Spleen (tissue), 13 donors: ENCODE measurements at places on chromosomes 11 and 22. TPM values are rescaled to one million over a fixed set of nuclear protein-coding genes. Genes with fewer than 3 reads are reported as not detected.

DNA sequence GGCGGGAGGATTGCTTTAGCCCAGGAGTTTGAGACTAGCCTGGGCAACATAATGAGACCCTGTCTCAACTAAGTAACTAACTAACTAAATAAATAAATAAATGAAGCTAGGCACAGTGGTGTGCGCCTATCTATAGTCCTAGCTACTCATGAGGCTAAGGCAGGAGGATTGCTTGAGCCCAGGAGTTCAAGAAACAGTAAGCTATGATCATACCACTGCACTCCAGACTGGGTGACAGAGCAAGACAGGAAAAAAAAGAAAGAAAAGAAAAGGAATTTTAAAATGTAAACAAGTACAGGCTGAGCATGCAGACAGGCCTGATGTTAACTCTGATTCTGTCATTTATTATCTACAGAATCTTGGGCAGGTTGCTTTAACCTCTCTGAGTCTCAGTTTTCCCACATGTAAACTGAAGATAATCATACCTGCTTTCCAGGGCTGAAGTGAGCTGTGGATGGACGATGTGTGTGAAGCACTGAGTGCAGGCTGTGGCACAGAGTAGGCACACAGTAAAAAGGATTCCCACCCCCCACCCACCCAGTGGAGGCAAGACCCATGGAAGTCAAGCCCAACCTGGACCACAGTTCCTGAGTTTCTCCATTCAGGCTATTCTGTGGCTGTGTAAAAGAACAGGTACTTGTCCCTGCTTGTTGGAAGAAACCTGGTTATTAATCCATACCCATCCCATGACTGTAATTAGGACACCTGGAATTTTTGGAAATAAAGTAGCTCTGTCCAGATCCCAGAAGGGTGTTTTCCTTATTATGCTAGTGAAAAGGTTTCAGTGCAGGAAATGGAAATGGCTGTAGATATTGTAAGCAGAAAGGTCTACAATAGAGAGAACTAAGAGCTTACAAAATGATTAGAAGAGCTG lies 18.7 kb upstream of the SCUBE2 start:
- H3K36me3 ChIP-seq = no peaks in the 10 kb centered on the region
- H3K4me3 ChIP-seq = no peak overlapping the region
- H3K4me1 ChIP-seq = no peaks in the 10 kb centered on the region
- no peak for DNase-seq
- no peak overlapping the region for H3K27ac ChIP-seq
- no peaks in the 10 kb centered on the region for H3K27me3 ChIP-seq

DNA sequence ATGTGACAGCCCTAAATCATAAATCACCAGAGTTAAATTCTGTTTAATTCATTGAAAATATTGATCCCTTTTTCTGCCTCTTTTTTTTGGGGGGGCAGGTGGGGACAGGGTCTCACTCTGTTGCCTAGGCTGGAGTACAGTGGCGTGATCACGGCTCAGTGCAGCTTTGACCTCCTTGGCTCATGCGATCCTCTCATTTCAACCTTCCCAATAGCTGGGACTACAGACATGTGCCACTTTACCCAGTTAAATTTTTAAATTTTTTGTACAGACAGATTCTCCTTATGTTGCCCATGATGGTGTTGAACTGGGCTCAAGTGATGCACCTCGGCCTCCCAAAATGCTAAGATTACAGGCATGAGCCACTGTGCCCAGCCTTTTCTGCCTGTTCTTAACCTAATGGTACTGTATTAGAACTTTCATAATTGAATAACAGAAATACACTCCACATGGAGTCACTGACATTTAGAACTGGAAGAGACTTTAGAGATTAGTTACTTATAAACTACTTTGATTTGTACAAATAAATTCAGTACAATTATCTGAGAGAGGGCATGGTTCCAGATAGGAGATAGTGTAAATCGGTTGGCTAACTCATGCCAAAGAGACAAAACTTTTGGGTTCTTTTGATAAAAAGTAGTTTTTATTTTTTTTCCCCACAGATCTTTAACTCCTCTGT lies 76.4 kb upstream of the PRODH start:
- no peak for DNase-seq
- no peaks in the 10 kb centered on the region for H3K4me1 ChIP-seq
- no peaks in the 10 kb centered on the region for H3K36me3 ChIP-seq
- no peak overlapping the region for H3K27ac ChIP-seq
- no peaks in the 10 kb centered on the region for H3K27me3 ChIP-seq

GRCh38 chr11:47881145-47881544 lies 33.0 kb upstream of the NUP160 start:
- H3K4me1 ChIP-seq = peaks cover 4% of the 10 kb centered on the region
- H3K27me3 ChIP-seq = no peaks in the 10 kb centered on the region
- DNase-seq = peak; percentile 70
- H3K27ac ChIP-seq = no peak overlapping the region

OR51E2 gene
- not detected for total RNA-seq

LIF gene
- not detected for total RNA-seq

MS4A1 gene
- total RNA-seq = 237 TPM

GRCh38 chr22:39818094-39818493 lies 75.5 kb downstream of the ENTHD1 start:
- peaks cover 4% of the 10 kb centered on the region for H3K4me1 ChIP-seq
- no peak overlapping the region for H3K4me3 ChIP-seq
- H3K27ac ChIP-seq = no peak overlapping the region

DNA sequence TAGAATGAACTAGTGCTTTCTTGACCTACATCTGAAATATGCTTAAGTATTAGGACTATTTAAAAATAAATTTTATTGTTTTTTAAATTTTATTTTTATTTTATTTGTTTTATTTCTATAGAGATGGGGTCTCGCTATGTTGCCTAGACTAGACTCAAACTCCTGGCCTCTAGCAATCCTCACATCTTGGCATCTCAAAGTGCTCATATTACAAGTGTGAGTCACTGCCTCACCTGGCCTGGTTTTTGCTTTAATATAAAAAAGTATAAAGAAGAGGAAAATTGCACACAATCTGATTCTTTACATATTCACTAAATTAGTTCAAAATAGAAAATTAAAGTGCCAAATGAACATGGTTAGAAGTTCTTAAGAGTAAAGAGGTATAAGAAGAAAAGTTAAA lies 37.5 kb downstream of the HEPHL1 start:
- no peaks in the 10 kb centered on the region for H3K36me3 ChIP-seq
- no peak overlapping the region for H3K27ac ChIP-seq
- no peaks in the 10 kb centered on the region for H3K27me3 ChIP-seq
- no peaks in the 10 kb centered on the region for H3K4me1 ChIP-seq
- no peak overlapping the region for H3K4me3 ChIP-seq
- no peak for DNase-seq

SWAP70 gene
- total RNA-seq = 111 TPM

DNA sequence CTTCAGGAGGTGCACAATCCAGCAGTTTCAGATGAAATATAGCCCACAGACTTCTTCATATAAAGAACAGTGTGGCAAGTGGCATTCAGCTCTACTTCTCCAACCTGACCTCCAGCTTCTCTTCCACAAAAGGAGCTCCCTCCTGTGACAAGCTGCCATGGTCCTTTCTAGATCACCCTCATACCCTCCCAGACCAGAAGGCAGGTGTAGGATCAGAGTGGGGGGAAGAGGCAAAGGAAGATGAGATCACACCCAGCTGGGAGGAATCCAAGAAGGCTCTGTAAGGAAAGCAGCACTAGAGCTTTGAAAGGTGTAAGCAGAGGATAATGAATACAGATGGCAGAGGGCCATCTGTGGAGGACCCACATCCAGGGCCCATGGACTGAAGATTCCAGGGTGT lies 7.6 kb downstream of the CLPB start:
- no peak overlapping the region for H3K27ac ChIP-seq
- DNase-seq = no peak
- H3K4me3 ChIP-seq = no peak overlapping the region
- H3K36me3 ChIP-seq = no peaks in the 10 kb centered on the region
- H3K27me3 ChIP-seq = no peaks in the 10 kb centered on the region

- H3K27ac ChIP-seq = no peak overlapping the region
- no peaks in the 10 kb centered on the region for H3K36me3 ChIP-seq
- H3K4me3 ChIP-seq = no peak overlapping the region
- peaks cover 4% of the 10 kb centered on the region for H3K4me1 ChIP-seq
- no peak for DNase-seq
These were observed 253.2 kb downstream of the LARGE1 start for GRCh38 chr22:33666961-33667619.

GRCh38 chr22:46391486-46392136 lies 56.1 kb downstream of the TRMU start:
- H3K4me1 ChIP-seq = no peaks in the 10 kb centered on the region
- H3K36me3 ChIP-seq = no peaks in the 10 kb centered on the region
- no peak overlapping the region for H3K27ac ChIP-seq
- no peaks in the 10 kb centered on the region for H3K27me3 ChIP-seq

SOX6 gene
- total RNA-seq = 4.9 TPM

VPREB1 gene
- total RNA-seq = not detected

DNA sequence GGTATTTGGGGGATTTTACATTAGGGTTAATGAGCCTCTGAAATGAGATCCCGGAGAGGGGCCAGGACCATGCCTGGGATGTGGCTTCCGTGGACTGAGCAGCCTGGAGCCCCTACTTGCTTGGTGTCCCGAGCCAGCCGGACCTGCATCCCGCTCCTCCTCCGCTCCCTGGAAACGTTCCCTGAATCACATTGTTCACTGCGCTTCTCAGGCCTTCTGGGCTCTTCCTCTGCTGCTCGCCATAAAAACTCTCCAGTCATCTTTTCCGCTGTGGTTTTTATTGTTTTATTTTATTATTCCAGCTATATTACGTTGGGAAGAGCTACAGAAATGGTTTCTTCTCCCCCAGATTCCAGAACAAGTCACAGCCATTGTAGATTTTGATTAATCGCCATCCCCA lies 13.3 kb upstream of the KCNQ1OT1 start:
- no peaks in the 10 kb centered on the region for H3K27me3 ChIP-seq
- peaks cover 8% of the 10 kb centered on the region for H3K36me3 ChIP-seq
- H3K4me3 ChIP-seq = no peak overlapping the region
- H3K27ac ChIP-seq = no peak overlapping the region

KCNE3 gene
- total RNA-seq = 22.1 TPM

GRCh38 chr11:102157219-102157618 lies 47.0 kb downstream of the YAP1 start:
- H3K4me1 ChIP-seq = no peaks in the 10 kb centered on the region
- no peak overlapping the region for H3K4me3 ChIP-seq
- no peaks in the 10 kb centered on the region for H3K27me3 ChIP-seq
- H3K27ac ChIP-seq = no peak overlapping the region
- H3K36me3 ChIP-seq = no peaks in the 10 kb centered on the region

- H3K36me3 ChIP-seq = no peaks in the 10 kb centered on the region
- H3K4me3 ChIP-seq = no peak overlapping the region
- no peaks in the 10 kb centered on the region for H3K27me3 ChIP-seq
- H3K4me1 ChIP-seq = peaks cover 50% of the 10 kb centered on the region
These were observed 10.6 kb downstream of the DGCR2 start for GRCh38 chr22:19111584-19111983.

DNA sequence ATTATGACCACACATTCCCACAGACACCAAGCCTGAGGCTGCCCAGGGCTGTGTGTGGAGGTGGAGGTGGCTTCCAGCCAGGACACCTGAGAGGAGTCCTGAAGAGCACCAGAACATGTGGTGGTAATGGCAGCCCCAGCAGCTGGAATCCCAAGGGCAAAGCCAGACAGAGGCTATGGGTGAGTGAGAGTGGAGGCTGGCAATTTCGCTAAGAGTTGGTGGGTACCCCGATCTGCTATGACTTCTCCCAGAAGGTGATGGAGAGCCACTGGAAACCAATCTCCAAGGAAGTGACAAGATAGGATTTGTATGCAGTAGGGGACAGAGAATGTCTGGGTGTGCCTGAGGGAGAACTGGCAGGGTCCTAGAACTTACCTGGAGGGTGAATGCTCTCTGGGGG lies 69.3 kb upstream of the CLTCL1 start:
- peaks cover 99% of the 10 kb centered on the region for H3K36me3 ChIP-seq
- no peak for DNase-seq
- H3K27ac ChIP-seq = peak overlapping the region; percentile 77
- no peaks in the 10 kb centered on the region for H3K27me3 ChIP-seq
- no peak overlapping the region for H3K4me3 ChIP-seq

- no peaks in the 10 kb centered on the region for H3K4me1 ChIP-seq
- no peak for DNase-seq
- no peaks in the 10 kb centered on the region for H3K36me3 ChIP-seq
These were observed 1032.8 kb upstream of the RAG2 start for GRCh38 chr11:37630866-37631265.

GRCh38 chr11:61417670-61418069 lies 12.1 kb downstream of the CPSF7 start:
- no peaks in the 10 kb centered on the region for H3K27me3 ChIP-seq
- H3K4me1 ChIP-seq = no peaks in the 10 kb centered on the region
- H3K36me3 ChIP-seq = peaks cover 100% of the 10 kb centered on the region
- no peak for DNase-seq
- H3K4me3 ChIP-seq = no peak overlapping the region

MUC5AC gene
- not detected for total RNA-seq

DNA sequence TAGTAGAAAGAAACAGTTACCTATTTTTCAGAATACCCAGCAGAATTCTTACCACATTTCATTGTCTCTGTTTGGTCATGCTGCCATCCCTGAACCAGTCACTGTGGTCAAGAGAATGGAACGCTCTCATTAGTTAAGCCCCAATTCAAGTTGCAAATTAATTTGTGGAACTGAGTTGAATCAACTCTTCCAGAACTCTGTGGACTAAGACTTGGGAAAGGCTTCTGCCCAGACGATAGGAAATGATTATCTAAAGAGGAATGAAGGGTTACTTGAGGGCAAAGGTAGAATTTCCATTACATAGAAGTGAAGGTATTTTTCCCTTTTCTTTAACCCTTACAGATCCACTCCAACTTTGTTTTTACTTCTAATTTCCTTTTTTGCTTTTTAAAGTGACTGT lies 286.4 kb downstream of the DYNC2H1 start:
- H3K4me3 ChIP-seq = no peak overlapping the region
- H3K27ac ChIP-seq = no peak overlapping the region
- no peaks in the 10 kb centered on the region for H3K4me1 ChIP-seq
- DNase-seq = no peak
- no peaks in the 10 kb centered on the region for H3K36me3 ChIP-seq

GRCh38 chr11:44470854-44471253 lies 94.6 kb upstream of the CD82 start:
- DNase-seq = no peak
- no peak overlapping the region for H3K4me3 ChIP-seq
- H3K4me1 ChIP-seq = no peaks in the 10 kb centered on the region
- H3K36me3 ChIP-seq = no peaks in the 10 kb centered on the region
- H3K27me3 ChIP-seq = no peaks in the 10 kb centered on the region

DNA sequence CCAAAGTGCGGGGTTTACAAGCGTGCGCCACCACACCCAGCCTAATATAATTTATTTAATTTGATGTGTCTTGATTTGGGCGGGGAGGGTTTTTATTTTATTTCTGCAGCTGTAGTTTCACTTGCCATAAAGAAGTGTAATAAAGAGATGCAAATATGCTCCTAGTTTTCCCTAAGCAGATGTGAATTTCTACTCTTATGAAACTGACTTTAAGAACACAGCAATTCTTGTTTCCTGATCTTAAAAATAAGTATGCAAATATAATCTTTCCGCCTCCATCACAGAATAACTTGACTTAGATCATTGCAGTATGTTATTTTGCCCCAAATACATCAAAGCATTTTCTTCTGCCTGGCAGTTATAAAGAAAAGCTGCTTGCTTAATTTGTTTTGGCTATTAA lies 4.4 kb downstream of the SPCS2 start:
- peaks cover 95% of the 10 kb centered on the region for H3K4me1 ChIP-seq
- no peaks in the 10 kb centered on the region for H3K27me3 ChIP-seq
- DNase-seq = no peak

GRCh38 chr11:116712428-116712827 lies 60.4 kb downstream of the BUD13 start:
- no peak overlapping the region for H3K27ac ChIP-seq
- H3K36me3 ChIP-seq = no peaks in the 10 kb centered on the region
- no peaks in the 10 kb centered on the region for H3K4me1 ChIP-seq
- no peaks in the 10 kb centered on the region for H3K27me3 ChIP-seq
- no peak for DNase-seq

PNPLA5 gene
- total RNA-seq = not detected

NXPE4 gene
- total RNA-seq = 0.25 TPM
